ENCODE measurements at places on chromosomes 3 and 15.

DNA sequence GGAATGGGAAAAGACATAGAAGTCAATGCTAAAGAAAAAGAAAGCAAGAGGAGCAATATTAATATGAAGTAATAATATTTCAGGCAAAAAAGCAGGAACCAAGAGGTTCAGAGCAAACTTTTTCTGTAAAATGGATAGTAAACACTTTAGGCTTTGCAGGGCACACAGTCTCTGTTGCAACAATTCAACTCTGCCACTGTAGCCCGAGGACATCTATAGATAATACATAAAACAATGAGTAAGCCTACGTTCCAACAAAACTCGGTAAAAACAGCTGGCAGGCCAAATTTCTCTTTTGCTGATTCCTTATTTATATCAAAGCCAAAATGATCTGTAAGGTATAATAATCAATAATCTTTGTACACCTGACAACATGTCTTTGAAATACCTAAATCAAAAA is 56.8 kb downstream of the SMAD6 start:
- no peak for DNase-seq

DNA sequence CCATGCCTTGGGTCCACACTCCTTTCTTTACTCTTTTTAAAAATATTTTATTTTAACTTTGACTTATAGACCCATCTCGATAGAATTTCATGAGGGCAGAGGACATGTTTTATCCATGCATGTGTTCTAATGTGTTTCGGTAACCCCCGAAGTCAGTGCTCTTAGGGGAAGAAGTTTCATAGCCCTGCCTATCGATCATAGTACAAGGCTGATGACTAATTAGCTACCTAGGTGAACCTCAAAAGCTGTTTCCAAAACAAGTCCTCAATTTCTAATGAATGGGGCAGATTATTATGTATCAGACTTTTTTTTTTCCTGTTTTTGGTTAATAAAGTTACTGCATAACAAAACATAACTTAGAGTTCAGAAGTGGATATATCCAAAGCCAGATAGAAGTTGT is 82.0 kb downstream of the MBNL1 start:
- no peak for DNase-seq

- no peak for DNase-seq
These were observed 142.5 kb downstream of the CPNE4 start for GRCh38 chr3:131892331-131892730.

DNA sequence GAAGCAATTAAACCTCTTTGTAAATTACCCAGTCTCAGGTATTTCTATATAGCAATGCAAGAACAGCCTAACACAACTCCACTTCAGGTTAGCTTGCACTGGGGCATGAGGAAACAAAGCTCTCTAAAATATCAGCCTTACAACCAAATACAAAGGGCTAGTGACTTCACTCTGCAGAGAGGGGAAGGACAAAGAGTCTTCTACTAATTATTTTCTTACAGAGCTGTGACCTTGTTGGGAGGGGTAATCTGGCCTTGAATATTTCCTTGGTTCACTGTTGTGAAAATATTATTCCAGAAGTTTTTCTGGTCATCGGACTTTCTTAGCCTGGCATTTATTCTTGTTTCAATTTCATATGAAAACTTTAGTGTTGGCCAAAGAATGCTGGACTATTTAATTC is 334.4 kb upstream of the CTNNB1 start:
- DNase-seq, result no peak

DNA sequence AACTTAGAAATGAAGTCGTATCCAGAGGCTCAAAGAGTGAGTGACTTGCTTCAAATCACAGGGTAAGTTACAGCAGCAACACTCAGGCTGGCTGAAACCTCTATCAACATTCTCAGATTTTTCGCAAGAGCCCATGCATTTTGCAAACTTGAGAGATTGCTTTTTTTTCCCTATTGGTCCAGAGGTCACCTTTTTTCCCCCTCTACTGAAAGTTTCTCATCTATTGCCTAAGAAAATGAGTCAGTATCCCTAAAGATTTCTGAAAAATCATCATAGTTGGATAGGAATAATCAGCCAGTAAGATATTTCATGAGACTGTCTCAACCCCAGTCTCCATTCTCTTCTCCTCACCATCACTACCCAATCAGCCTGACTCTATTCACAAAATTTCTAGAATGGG is 410.6 kb downstream of the FOXP1 start:
- DNase-seq, result no peak

DNA sequence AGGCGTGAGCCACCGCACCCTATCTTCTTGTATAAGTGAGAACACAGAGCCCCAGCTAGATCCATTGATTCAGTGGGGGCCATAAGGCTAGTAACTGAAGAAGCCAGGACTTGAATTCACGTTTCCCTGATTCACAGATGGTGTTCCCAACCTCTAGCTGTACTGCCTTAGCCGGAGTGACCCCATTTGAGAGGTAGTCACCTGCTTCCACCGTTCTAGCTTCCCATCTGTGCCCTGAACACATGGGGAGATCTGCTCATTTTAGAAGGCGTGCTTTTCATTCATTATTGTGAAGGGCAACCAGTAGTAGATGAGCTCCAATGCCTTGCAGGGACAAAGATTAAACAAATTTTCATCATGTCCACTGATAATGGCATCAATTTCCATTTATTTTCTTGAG is 365.7 kb upstream of the TPM1 start:
- no peak for DNase-seq

DNA sequence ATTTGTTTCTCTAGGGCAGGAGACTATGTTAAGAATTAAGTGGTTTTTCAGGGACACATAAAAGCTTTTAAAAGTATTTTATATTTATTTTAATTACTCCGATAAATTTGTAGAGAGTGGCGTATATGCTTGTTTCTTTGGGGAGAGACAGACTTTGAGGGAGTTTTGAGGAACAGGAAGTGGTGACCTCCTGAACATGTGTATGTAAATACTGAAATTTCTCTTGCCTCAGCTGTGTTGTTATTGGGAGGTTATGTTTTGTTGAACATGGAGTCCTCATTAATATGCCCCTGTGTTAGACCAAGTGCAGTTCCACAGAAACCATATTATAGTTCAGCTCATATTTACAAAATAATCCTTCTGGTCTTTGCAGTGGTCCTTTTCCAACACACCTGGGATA is 41.8 kb upstream of the UTS2B start:
- no peak for DNase-seq

GRCh38 chr15:35499723-35500122 is 46.2 kb downstream of the DPH6 start:
- no peak for DNase-seq

- DNase-seq, result no peak
These were observed 11.7 kb downstream of the MAP1A start for GRCh38 chr15:43529141-43529540.

DNA sequence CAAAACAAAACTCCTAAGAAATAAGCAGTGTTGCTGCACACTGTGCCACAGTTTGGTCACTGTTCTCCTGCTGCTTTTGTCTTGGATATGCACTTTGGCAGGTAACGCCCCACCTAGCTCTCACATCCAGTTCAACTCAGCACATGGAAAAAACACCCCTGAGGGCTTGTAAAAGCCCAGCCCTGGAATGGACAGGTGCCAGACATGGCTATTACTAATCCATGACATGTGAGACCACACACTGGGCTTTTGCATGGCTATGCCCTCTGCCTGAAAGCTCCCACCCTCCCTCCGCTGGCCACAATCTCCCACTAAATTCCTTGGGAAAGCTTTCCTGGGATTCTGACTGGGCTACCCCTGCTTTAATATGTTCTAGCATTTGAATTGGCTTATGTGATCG is 24.7 kb upstream of the ZBED2 start:
- DNase-seq, result no peak

DNA sequence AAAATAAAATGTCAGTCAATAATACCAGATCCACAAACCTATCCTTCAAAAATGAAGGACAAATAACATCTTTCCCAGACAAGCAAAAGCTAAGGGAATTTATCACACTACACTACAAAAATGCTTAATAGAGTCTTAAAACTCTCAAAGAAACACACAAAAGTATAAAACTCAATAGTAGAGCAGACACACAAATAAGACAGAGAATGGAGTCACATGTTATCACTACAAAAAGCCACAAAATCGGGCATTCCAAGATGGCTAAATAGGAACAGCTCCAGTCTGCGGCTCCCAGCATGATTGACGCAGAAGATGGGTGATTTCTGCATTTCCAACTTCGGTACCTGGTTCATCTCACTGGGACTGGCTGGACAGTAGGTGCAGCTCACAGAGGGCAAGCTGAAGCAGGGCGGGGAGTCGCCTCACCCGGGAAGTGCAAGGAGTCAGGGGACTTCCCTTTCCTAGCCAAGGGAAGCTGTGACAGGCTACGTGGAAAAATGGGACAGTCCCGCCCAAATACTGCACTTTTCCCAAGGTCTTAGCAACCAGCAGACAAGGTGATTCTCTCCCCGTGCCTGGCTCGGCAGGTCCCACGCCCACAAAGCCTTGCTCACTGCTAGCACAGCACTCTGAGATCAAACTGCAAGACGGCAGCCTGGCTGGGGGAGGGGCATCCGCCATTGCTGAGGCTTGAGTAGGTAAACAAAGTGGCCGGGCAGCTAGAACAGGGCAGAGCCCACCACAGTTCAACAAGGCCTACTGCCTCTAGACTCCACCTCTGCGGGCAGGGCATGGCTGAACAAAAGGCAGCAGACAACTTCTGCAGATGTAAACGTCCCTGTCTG is 46.3 kb downstream of the SENP7 start:
- no peak for DNase-seq

GRCh38 chr3:138114988-138115971 is at the start of gene DZIP1L:
Gene DZIP1L, minus strand, starts transcription at chr3:138115608. Its CDS starts 11,637 bp downstream, at chr3:138103971.
- DNase-seq, result no peak

DNA sequence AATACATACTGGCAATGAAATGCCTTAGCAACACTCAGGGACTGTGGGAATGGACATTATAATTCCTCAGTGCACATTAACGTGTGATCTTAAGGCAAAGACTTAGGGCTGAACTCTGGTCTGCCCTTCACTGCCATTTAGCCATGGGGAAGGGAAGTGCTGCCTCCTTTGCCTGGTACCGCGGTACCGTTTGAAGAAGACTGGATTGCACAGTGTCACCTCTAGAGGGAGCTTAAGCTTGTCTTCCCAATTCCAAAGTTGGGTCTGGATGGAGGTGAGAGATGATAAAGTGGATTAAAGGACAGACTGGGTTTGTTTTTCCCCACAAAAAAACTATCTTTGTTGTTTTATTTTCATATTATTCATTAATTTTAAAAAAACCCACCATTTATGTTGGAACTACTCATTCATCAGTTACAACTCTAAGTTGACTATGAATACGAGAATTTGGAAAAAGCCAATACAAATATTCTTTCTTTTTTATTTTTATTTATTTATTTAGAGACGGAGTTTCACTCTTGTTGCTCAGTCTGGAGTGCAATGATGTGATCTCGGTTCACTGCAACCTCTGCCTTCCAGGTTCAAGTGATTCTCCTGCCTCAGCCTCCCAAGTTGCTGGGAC is 60.0 kb upstream of the SYN2 start:
- DNase-seq, result no peak

DNA sequence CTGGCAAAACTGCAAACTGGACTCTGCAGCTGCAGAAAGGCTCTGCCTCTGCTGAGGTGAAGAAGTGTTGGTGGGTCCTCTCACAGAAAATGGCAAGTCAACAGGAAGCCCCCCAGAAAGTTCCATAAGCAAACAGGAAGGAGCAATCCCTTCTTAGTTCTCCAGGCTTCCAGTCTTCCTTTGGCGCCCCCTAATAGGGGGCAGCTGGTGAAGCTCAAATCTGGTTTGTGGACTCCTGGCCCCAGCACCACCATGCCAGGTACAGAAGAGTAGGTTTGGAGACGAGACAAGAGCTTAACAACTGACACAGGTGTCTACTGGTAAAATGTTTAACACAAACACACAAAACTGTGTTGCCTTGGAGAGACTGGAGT is 35.5 kb downstream of the LEO1 start:
- DNase-seq, result no peak

- no peak for DNase-seq
These were observed 591.2 kb downstream of the NSUN3 start for GRCh38 chr3:94654096-94654495.

DNA sequence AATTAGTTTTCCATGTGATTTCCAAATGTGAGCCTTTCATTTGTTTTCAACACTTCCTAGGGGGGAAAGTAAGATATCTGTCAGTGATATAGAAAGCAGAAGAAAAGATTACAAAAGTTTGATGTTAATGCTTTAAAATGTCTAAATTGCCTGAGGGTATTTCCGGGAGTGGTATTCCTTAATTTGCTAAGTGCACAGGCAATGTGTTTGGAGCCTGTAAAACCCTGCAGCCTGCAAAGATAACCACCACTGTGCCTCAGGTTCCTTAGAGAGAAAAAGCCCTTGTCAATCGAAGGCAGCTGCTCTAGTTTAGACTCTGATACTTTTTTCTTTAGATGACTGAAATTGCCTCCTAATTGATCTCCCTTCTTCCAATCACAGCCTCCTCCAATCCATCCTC is 154.9 kb downstream of the SSR3 start:
- no peak for DNase-seq

- no peak for DNase-seq
These were observed 6.4 kb upstream of the DNAAF4 start for GRCh38 chr15:55514414-55514850.

DNA sequence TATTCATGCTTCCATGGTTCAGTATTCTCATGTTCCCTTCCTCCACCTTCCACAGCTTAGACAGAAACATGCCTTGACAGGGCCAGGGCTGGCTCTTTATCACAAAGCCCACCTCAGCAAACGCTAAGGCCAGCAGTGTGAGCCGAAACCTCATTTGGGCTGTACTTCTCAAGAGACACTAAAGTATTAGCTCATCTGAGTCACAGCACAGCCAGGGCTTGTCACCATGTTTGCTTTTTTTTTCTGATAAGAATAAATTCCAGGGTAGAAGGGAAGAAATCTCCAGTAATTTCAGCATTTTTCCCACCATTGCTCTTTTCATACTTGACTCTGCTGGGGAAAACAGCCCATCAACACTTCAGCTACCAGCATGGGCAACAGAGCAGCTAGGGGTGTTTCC is 95.4 kb downstream of the MYLK start:
- DNase-seq, result no peak

GRCh38 chr15:65424683-65425082 is 1.9 kb upstream of the IGDCC4 start:
- DNase-seq, result no peak

DNA sequence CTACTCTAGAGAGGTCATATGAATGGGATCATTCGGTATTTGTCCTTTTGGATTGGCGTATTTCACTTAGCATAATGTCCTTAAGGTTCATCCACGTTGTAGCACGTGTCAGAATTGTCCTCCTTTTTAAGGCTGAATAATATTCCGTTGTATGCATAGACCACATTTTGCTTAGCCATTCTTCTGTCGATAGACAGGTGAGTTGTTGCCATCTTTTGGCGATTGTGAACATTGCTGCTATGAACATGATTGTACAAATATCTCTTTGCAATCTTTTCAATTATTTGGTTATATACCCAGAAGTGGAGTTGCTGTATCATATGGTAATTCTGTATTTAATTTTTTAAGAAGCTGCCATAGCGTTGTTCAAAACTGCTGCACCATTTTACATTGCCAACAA is 52.4 kb upstream of the GOLGA8J start:
- no peak for DNase-seq

DNA sequence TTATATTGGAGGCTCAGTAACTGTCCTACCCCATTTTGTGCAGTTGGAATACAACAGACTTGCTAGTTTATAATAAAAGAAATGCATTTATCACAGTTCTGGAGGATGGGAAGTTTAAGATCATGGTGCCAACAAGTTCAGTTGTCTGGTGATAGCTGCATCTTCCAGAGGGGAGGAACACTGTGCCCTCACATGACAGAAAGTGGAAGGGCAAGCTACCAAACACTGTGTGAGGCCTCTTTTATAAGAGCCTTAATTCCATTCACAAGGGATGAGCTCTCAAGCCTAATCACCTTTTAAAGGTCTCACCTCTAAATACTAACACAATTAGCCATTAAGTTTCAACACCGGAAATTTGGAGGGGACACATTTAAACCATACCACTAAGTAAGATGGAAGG is 1073.9 kb downstream of the PLOD2 start:
- no peak for DNase-seq

GRCh38 chr3:50415061-50415460 is 55.7 kb upstream of the TMEM115 start:
- no peak for DNase-seq

All from CD8-positive, alpha-beta memory T cell (primary cell).